Amniotic stem cell (primary cell): ENCODE measurements at places on chromosomes 16 and 17.

- no peak for DNase-seq
Measured at GRCh38 chr16:88883117-88883895, 16.8 kb upstream of the PABPN1L start.

GRCh38 chr17:21218101-21218500 is 4.1 kb upstream of the TMEM11 start:
- DNase-seq, result no peak

- no peak for DNase-seq
Measured at GRCh38 chr17:56707312-56708219, 114.1 kb downstream of the NOG start.

DNA sequence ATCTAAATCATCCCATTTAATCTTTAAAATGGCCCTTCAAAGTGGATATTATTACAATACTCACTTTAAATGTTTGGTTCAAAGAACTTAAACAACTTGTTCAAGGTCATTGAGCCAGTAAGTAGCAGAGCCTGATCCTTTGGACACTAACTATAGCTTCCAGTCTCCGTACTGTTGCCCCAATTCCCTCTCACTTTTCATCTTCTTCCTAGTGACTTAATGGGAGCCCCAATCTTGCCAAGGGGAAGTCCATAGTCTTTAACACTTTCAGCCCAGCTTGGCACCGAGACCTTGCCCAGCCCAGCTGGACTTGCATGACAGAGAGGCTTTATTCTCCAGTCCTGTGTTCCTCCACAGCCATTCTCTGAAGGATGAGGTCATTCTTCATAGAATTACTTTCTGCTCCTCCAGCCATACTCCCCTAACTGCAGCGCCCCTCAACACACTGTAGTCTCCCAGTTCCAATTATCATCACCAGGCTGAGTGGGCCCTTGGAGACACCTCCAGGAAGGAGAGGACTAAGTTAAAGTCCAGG is 49.2 kb upstream of the NLK start:
- DNase-seq, result no peak

GRCh38 chr17:32117399-32117798 is 24.9 kb upstream of the RHOT1 start:
- DNase-seq, result no peak

GRCh38 chr17:65191811-65192740 is 54.9 kb downstream of the RGS9 start:
- no peak for DNase-seq

DNA sequence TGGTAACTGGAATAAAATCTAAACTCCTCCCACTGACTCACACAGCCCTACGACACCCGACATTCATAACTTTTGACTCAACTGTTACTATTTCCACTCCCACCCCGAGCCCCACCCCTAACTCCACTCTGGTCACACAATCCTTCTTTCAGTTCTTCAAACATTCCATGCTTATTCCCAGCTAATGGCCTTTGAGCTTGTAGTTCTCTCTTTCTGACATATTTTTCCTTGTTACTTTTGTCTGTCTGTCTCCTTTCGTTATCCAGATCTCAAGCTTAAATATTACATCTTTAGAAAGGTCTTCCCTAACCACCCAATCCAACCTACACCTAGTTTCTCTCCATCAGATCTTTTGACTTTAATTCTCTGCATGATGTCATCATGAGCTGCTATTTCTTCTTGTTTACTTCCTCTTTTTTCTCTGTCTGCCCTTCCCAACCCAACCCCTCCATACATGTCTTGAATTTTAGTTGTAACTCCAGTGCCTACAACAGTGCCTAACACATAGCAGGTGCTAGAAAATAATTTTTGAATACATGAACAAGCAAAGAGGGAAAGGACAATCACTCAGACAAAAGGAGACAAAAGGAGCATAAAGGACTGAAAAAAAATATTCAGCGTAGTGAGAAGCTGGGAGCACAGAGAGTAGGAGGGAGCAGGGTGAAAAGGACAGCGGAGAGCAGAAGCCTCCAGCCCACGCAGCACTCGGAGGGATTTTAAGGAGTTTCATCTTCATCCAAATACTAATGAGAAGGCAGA is 65.2 kb upstream of the SMIM36 start:
- peak; percentile 41 for DNase-seq

DNA sequence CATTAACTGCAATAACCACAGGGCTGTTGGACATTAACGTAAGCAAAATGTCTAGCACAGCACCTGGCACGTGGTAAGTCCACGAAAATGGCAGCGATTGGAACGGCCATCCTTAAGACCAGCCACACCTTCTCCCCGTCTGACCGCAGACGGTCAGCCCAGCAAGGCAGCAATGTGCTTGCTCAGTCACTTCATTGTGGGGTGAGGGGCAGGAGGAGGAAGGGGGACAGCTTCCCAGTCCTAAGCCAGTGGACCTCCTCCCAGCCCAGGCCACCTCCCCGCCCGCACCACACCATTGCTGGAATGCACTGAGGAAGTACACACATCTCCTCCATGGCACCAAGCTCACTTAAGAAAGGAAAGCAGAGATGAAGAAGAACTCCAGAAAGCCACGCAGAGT is 8.6 kb upstream of the MYLK3 start:
- no peak for DNase-seq
